Activated CD8-positive, alpha-beta memory T cell treated with anti-CD3 and anti-CD28 coated beads for 1 hour (primary cell): ENCODE measurements at places on chromosomes 6 and 20.

DNA sequence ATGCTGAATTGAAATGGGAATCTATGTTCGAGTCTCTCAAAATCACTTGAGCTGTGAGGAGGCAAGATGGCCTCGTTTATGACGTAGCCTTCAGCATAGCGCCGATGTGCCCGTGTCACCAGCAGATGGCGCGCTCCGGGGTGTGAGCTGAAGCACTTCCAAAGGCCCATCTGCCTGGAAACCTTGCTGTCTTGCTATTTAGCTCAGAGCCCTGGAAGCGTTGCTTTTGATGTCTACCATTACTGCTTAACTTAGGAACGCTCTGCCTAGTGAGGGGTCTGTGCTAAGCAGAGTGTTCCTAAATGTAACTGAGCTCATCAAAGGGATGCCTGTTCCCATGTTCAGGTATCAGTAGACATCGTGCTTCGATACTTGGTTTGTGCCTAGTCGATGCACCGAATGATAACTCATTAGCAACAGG lies 67.7 kb downstream of the SYCP2L start:
- DNase-seq: peak; percentile 17

GRCh38 chr6:77607004-77607403 lies 45.8 kb upstream of the MEI4 start:
- DNase-seq: no peak

DNA sequence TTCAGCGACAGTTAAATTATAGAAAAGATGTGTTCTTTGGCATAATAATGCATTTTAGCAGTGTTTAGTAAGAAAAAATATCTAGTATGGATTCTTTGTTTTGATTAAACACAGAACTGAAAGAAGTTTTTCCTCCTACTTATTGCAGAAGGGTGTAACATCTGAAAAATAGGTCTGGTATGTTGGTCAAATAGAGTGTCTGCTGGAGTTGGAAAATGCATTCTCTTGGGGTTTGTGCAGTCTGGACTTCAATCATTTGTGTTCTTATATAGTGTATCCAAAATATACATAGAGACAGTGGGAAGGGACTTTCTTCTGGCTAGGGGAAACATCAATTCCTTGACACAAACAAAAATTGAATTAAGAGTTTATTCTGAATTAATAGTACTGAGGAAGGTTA lies 132.4 kb upstream of the MAN1A1 start:
- no peak for DNase-seq

- no peak for DNase-seq
Observed at GRCh38 chr20:62952373-62952967, at the start of gene SLC17A9. TSS of gene SLC17A9 (plus strand) at chr20:62952709. CDS start at chr20:62952831, 122 bp downstream.

DNA sequence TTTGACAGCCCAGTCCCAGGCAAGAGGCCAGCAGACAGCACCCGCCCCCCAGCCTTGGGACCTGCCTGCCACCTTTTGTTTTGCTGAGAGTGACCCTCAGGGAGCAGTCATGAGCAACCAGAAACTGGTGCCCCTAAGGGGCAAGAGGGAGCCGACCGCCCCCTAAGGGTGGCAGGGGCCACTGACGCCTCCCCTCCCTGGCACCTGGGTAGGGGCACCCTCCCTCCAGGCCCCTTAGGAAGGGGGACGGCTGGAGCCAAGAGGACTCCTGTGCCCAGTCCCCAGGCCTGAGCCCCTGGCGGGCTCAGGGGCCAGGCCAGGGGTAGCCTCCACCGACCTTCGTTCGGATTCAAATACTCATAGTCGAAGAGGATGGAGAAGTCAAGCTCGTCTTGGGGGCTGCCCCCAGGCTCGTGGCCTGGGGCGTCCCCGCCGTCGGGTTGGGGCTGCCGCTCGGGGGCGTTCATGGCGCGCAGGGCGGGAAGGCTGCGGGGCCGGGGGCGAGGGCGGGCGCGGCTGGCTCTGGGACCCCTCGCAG lies 417 bp downstream of the NFATC2 start:
- peak; percentile 39 for DNase-seq
